ENCODE measurements at places on chromosomes 2 and 18.
A peak's percentile ranks its signal among the peaks of the same experiment; 100 is the strongest.

DNA sequence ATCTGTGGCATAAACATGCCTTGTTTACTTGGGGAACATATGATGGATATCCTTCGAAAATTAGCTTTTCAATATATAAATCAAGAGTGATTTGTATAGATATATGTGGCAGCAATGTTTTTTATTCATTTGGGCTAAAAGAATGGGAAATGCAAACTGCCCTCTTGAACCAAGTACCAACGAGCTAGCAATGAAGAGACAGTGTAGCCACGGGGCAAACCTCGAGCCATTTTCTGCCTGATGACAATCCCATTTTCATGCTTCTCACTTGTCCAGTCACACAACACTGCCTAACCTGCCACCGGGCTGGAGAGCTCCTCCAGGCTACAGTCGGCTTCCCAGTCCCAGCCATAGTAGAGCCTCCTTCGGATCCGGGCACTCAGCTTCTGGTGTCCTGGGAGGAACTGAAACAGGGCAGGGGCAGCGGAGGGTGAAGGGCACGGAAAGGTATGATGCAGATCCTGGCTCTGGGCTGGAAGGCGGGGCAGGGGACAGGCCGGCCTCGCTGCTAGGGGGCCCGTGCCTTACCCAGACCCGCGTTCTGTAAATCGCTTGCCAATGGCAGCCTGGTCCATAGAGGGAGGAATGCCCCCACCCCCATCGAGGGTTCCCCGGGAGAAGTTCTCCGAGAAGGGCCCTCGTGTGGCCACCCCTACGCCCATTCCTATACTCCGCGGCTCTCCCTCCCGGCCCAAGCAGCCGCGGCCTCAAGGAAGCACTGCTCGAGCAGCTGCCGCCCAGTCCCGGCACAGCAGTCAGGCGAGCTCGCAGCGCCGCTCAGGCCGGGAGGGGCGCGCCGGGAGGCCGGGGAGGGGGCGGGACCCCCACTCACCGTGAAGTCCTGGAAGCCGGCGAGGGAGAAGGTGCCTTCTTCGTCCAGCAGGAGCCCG lies 552 bp downstream of the CNPPD1 start:
- peak; percentile 88 for DNase-seq

GRCh38 chr2:183948861-183949260 lies 649.5 kb upstream of the ZNF804A start:
- no peak for DNase-seq

GRCh38 chr18:67670024-67670543 lies 153.6 kb upstream of the DSEL start:
- DNase-seq, result no peak

DNA sequence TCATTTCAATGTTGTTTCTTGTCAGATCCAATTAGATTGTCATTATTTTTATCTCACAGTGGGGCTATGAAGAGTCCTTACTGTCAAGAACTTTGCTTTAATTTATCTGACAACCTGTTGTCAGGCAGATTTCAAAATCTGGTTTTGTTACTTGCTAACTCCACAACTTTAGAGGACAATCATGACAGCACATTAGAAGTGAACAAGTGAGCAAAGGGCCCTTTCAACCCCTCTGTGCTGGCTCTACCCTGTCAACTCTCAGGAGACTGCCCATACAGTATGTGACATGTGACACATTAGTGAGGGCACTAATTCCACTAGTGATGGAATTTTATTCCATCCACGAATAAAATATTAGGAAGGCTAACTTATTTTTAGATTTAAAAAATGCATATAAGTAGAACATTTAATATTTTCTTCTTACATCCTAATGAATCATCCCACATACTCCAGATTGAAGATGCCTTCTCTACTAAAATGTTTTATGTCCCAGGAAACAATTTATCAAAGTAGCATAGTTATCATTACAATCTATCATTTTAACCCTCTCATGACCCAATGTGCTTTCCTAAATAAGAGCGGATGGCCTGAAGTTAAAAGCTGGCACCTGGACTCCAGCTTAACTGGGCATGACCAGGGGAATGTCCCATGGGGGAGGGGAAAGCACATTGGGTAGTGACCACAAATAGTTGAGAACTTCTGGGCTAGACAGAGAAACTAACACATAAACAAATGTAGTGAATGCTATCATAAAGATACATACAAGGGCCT lies 97.6 kb upstream of the PPP1CB start:
- no peak for DNase-seq

DNA sequence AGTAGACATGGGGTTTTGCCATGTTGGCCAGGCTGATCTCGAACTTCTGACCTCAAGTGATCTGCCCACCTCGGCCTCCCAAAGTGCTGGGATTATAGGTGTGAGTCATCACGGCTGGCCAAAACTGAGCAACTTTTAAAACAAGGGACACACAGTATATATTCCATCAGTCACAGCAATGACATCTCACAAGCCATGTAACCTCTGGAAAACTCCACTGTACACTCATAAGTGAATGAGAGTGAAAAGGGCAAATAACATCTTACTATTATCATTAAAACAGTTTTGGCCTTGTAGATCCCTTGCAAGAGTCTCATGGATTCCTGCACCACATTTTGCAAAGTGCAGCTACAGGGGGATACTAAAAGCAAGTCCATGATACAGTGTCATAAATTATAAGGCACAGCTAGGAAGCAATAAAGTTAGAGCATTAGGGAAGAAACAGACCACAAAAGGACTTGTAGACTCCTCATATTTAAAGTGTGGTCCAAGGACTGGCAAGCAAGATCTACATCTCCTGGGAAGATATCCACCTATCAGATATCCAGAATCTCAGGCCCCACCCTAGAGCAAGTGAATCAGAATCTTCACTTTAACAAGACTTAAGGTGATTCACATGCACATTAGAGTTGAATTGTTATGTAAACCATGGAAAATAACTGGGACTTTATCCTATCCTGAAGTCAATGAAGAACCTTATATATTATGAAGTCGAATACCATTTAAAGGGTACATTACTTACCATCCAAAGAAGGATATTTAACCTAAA lies 5.7 kb downstream of the SMC6 start:
- no peak for DNase-seq

DNA sequence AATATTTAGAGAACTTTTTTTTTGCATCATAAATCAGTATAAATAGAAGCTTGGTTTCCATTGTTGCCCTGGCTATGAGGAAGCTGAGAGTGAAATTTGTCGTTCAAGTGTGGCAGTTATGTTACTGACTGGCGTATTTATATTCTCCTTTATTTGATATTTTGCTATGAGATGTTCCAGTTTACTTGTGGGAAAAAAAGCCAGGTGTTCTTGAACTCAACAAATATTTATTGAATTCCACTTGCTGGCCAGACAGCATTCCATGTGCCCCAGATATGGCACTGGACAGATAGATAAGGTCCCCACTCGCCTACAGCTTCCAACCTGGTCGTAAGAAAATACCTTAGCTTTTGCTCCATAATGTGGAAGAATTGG lies 44.7 kb downstream of the NEDD4L start:
- DNase-seq, result no peak

Measured in Peyer's patch (tissue), 4 donors.